Stimulated activated CD4-positive, alpha-beta T cell treated with anti-CD3 and anti-CD28 coated beads, TNF-alpha, amount 100 ng/mL, for 24 hours (primary cell): ENCODE measurements at places on chromosomes 6 and 20.

DNA sequence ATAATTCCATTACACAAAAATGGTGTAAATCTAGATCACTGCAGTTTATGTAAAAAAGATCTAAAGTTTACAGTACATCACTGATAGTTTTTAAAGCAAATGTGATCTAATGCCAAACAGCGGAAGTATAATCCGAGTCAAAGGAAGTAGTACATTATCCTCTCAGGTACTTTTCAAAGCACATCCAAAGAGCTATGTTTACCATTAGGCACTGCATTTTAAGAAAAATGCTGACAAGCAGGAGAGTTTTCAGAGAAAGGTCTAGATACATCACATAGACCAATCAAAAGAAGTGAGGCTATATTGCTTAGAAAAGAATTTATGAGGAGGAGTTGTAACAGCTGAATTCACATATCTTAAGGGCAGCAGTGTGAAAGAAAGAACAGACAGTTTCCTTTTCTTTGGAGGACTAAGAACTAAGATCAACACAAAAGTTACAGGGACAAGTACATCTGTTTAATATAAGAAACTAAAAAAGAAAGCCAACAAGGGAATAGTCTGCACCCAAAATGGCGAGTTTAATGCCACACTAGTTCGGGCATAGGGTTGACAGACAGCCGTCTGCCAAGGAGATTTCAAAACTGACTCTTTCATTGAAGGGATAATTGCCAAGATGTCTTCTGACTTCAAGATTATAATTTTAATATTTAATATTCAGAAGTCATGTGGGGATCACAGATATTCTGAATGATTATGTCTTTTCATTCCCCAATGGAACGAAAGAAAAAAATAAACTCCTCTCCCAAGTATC, 1.4 kb downstream of the ZNF184 start:
- DNase-seq: no peak

GRCh38 chr6:6678811-6679210, 90.3 kb downstream of the LY86 start:
- no peak for DNase-seq

DNA sequence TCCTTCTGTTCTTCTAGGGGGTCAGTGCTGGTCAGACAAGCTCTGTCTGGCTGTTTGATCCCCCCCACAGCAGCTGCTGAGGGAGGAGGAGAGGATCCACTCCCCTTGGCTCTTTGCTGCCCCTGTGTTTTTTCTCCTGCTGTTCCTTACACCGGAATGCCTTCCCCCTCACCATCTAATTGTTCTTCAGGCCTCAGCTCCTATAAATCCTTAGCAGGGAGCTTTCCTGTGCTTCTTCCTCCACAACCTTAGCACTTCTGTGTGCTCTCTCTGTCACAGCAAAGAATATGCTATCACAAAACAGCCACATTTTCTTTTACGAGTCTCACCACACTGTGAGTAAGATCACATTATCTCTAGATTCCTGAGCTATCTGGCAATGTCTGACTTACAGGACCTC, 196.6 kb downstream of the OTOR start:
- no peak for DNase-seq

- DNase-seq: no peak
These were observed 16.9 kb downstream of the RREB1 start for GRCh38 chr6:7124636-7125035.

GRCh38 chr6:170167657-170168159, 123.2 kb downstream of the DLL1 start:
- DNase-seq: no peak

- no peak for DNase-seq
These were observed 579.2 kb downstream of the EPM2A start for GRCh38 chr6:145155873-145156782.

- no peak for DNase-seq
These were observed 95.1 kb upstream of the SLC22A23 start for GRCh38 chr6:3551716-3552511.
